ENCODE measurements at places on chromosomes 11 and 22.

DNA sequence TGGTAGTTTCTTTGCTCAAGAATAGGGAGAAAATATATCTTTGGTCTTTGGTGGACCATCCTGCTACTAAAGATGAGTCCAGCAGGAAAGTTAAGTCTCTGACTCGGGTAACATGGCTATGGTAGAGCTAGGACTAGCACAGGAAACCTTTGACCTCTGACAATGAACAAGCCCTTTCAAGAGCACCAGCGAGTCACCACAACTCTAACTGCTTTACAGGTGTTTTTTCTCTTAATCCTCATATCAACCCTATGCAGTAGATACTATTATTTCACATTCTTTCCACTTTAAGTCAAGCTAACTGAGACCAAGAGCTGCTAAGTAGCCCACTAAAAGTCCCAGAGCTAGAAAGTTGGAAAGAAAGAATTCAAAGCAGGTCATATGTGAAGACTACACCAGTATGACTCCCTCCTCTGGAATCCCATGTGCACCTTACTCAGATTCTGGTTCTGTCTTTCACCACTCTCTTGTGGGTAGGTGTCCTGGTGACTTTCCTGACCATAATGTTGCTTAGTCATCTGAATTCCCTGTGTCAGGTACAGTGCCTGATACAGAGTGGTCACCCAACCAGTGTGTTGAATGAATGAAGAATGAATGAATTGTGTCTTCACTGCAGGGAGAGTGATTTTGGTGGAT, 53.8 kb upstream of the ME3 start:
- DNase-seq: no peak

GRCh38 chr11:58813693-58814092, 30.8 kb downstream of the GLYATL2 start:
- no peak for DNase-seq

- DNase-seq: no peak
Observed at GRCh38 chr11:56910785-56911184, 77.9 kb upstream of the OR5AK2 start.

- DNase-seq: no peak
Observed at GRCh38 chr11:130499828-130500227, 51.4 kb downstream of the ADAMTS15 start.

DNA sequence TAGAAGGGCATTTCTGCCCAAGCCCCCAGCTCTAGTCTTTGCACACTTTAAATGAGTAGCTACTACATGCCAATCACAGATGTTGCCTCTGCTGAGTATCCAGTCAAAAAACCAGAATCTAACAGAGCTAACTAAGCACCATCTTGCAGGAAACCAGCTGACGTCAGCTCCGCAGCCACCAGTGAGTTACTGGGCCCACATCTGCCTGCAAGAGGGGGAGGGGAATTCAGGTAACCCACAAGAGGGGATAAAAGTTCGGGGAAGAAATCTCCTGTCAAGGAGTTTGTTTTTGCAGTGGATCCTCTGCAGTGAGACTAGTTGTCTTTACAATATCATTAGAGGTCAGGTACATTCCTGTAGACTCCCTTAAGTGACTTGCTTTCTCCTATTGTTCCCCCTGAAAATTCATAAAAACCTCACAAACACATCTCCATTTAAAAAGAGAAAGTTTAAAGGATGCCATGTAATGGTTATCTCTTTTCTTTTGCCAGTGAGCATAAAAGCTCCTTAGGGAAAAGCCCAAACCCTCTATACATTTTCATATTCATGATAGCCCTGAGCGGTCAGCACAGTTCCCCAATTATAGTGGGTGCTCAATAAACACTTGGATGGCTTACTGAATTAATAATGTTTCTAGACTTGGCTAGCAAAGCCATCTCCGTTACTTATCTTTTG, 9.3 kb downstream of the CD44 start:
- no peak for DNase-seq

Data from glomerular endothelial cell (primary cell).